CD4-positive, alpha-beta T cell treated with Interleukin-2 at 100 ng/mL for 4 hours (primary cell): ENCODE measurements at places on chromosomes 6 and 20.

- DNase-seq = no peak
Observed at GRCh38 chr6:32517654-32518445, 12.2 kb downstream of the HLA-DRB5 start.

- no peak for DNase-seq
Observed at GRCh38 chr6:91352321-91352720, 765.4 kb upstream of the MAP3K7 start.

- DNase-seq = no peak
Observed at GRCh38 chr6:74610352-74610751, 595.5 kb downstream of the COL12A1 start.

DNA sequence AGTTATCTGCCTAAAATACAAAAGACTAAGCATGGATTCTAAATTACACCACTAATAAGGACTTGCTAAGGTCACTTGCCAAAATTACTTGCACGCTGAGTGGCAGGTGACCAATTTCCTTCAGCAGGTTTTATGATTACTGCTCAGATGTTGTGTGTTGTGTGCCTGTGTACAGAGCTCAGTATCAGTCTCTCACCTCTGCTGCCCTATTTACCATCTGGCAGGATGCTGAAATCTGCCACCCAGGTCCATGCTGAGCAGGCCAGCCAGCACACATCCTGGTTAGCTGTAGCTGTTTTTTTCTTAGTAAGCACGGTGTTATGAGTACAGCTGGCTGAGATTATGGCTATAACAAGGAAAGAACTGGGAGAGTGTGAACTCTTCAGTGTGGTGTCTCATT, 34.0 kb downstream of the ELOVL4 start:
- DNase-seq = peak; percentile 1

DNA sequence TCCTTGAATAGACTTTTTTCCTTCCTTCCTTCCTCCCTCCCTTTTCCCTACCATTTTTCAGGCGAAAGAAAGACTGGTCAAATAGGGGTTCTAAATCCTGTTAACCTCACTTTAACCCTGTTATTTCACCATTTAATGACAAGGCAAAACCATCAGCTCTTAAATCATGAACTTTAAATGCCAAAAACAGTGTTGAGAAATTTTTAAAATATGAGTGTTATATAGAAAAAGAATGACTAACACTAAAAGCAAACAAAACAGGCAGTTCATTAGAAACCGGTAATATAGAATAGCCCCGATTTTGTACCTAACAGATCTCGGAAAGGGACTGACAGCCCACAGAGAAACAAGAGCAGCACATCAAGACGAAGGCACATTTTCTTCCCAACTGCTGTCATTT, 57.4 kb upstream of the CEP85L start:
- no peak for DNase-seq

DNA sequence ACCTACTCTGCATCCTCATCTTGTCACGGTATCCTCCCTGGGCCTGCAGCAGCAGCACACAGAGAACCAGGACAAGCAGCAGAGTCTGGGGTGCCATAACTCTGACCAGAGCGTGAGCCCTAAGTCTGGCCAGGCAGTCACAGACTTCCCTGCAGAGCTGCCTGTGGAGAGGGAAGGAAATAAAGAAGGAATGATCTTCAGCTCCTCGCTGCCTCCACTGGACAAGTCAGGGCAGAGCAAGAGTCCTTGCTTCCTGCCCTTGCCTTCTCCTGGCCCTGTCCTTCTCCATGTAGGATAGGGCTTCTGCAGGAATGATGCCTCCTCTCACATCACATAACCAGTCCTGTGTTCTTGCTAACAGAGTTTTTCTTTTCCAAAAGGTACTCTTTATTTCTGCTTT, 15.9 kb upstream of the WFDC11 start:
- DNase-seq = no peak

- no peak for DNase-seq
Observed at GRCh38 chr6:12947151-12947871, 230.7 kb downstream of the PHACTR1 start.

- DNase-seq = no peak
Observed at GRCh38 chr6:15329197-15329671, 83.4 kb downstream of the JARID2 start.

- DNase-seq = peak; percentile 68
Observed at GRCh38 chr6:88870717-88871330, 92.6 kb downstream of the RNGTT start.

DNA sequence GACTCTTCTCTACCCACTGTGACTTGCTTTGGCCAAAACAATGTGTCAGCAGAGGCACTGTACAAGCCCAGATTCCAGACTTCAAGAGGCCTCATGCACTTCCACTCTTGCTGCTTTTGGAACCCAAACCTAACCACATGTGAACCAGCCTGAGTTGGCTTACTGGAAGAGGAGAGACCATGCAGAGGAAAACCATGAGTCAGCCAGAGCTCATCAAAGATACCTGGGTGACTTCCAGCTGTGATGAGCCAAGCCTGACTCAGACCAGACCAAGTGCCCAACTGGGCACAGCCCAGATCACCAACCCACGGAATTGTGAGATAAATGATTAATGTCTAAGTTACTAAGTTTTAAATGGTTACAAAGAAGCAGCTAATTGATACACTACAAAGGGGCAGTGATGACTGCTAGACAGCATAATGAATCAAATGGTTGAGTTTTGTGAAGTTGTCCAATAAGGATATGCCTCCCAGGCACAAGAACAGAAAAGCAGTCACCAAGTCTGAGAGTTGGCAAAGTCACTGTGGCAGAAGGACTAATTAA, 16.2 kb upstream of the BEND6 start:
- DNase-seq = no peak

- DNase-seq = no peak
Observed at GRCh38 chr20:51696304-51697071, 71.7 kb downstream of the ATP9A start.

- DNase-seq = no peak
Observed at GRCh38 chr6:78089531-78089930, 436.7 kb downstream of the MEI4 start.

DNA sequence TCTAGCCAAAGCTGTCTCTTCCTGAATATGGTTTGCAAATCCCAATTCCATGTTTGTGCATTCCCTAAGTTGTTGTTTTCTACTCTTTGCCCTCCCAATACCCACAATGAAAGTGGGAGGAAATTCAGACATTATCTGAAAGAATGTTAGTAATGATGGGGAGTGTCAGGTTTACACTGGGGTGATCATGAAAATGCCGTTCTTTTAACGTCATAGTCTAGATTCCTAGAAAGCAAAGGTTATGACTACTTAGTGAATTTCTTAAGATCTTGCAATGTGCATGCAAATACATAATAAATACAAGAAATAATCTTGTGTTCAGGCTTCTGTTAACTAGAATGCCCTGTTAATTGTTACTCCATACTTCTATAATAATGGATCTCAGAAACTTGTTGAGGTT, 101.0 kb downstream of the LCA5 start:
- no peak for DNase-seq

DNA sequence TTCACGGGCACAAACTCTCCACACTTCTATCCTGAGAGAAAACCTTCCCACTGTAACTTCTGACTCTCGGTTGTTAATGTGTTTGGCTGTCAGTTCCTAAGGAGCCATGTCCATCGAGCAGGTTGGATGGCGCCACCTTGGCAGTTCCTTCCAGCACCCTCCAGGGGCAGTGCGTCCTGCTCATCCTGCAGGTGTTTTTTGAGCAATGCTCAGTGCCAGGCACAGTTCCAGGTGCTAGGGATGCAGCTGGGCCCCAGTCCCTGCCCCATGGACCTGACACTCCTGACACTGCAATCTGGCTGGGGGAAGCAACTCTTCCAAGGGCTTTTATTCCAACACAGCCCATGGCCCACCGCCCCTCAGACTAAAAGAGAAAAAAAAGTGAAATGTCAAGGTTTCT, 376.4 kb downstream of the PREX1 start:
- no peak for DNase-seq

GRCh38 chr20:46174469-46175126, 56.5 kb downstream of the CD40 start:
- DNase-seq = peak; percentile 58

DNA sequence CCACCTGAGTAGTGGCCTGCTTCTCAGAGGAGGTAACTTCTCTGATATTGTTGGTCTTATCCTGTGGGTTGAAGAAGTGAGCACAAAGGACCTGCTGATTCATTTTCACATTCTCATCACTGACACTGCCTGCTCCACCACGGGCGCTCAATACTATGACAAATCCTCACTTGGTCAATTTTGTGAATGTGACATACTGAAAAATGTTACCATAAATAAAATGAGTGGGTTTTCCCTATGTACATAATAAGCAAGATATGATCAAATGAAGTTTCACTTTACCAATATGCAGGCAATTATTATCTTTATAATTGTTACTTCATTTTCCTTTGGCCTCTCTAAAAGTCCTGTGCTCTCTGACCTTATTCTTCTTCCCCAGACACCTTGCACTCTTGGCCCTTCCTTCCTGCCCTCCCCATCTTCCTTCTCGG, 71.5 kb upstream of the RIPOR2 start:
- DNase-seq = peak; percentile 73

DNA sequence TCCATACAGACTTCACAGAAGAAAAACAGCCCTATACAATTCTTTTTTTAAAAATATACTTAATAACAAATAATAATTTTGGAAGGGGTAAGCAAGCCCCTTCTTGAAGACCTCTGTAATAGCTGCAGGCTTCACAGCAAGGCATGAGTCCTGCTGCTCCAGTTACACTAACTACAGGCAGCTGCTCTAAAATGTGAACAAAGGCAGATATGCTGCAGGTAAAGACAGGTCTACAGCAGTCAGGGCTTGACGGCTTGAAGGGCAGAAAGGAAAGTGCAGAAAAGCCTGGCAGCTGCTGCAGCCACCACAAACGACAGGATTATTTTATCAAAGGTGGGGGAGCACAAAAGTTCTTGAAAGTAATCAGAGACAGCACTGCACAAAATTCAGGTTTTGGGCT, 11.3 kb downstream of the FAXC start:
- DNase-seq = no peak

- no peak for DNase-seq
Observed at GRCh38 chr6:71387179-71387578, 98.6 kb downstream of the OGFRL1 start.

- DNase-seq = no peak
Observed at GRCh38 chr6:162736961-162737360, 9.2 kb downstream of the PACRG start.

DNA sequence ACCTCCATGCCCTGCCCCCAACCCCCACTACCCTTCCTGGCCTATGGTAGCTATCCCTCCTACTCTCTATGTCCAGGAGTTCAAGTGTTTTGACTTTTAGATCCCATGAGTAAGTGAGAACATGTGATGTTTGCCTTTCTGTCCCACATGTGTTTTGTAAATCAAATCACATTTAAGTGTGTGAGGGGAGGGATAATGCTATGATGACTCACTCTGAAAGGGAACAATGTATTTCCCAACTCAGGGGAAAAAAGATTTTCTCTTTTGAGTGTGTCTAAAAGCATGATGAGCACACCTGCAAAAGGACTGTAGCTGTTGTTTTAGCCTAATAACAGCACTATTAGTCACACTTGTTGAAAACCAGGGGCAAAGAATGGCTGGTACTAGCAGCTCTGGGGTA, 193.7 kb downstream of the GJA10 start:
- no peak for DNase-seq

GRCh38 chr20:19840111-19840710, 82.2 kb downstream of the RIN2 start:
- DNase-seq = no peak

- DNase-seq = no peak
Observed at GRCh38 chr20:1888796-1889463, 6.3 kb upstream of the SIRPA start.

- no peak for DNase-seq
Observed at GRCh38 chr6:109095835-109096084, 453 bp downstream of the CEP57L1 start.

GRCh38 chr20:62918831-62919230, 7.5 kb downstream of the DIDO1 start:
- peak; percentile 59 for DNase-seq

DNA sequence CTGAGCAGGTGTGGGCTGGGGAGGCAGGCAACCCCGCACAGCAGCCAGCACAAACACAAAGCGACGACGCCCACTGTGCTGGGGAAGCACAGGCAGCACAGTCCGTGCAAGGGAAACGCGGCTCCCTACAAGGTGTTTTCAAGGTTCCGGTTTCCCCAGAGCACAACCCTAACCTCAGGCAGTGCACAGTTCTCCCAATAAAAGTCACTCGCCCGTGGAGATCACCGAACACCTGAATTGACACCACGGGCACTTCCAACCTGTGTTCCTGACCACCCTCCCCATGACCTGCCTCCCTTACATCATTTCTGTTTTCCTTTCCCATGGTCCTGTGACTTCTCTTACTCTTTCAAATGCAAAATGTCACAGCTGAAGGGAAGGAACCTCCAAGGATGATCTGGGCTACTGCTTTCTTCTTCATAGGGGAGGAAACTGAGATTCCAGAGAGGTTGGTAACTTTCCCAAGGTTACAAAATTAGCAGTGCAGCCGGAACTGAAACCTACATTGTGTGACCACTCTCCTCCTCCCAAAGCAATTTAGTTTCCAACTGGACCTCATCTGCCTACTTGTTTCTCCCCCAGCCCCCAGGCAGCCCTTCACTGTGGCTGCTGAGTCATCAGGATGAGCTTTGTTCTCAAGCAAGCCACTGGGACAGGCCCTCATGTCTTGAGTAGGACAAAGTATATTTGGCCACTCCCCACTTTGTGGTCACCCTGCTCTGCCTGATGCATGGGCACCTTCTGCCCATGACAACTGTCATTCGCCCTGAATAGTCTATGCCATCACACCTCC, 125.3 kb downstream of the ATXN1 start:
- no peak for DNase-seq

DNA sequence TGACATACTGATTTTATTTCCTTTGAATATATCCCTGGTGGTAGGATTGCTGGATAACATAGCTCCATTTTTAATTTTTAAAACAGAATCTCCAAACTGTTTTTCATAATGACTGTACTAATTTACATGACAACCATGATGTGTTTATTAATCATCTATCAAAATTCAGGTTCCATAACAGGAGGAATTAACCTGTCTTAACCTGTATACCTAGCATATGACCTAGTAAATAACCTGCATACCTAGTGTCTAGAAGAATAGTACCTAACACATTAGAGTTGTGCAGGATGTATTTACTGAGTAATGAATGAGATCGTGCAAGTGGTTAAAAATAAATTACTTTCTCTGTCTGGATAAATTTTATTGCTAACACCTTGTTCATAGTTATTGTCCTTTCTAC, 45.8 kb upstream of the ARHGAP18 start:
- no peak for DNase-seq

GRCh38 chr20:25738198-25738597, 41.5 kb upstream of the ZNF337 start:
- no peak for DNase-seq

GRCh38 chr6:149560736-149561135, 5.4 kb upstream of the GINM1 start:
- DNase-seq = peak; percentile 25

DNA sequence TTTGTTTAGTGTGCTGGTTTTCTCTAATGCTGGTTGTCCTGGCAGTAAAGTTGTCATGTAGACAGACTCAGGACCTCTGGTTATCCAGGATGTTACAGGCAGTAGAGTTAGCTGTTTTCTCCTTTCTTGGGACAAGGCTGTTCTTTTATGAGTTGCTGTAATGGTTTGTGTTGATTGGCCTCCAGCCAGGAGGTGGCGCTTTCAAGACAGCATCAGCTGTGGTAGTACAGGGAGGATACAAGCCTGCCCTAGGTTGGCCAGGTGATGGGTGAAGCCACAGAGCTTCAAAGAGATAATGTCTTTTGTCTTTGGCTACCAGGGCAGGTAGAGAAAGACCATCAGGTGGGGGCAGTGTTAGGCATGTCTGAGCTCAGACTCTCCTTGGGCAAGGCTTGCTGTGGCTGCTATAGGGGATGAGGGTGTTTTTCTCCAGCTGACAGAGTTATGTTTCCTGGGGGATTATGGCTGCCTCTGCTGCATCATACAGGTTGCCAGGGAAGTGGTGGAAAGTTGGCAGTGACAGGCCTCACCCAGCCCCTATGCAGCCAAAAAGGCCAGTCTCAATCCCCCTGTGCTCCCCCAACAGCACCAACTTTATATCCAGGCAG, 127.2 kb upstream of the TAB2 start:
- DNase-seq = peak; percentile 69
